Stimulated activated CD8-positive, alpha-beta memory T cell treated with anti-CD3 and anti-CD28 coated beads, Interleukin-4, amount 100 ng/mL, for 24 hours (primary cell): ENCODE measurements at places on chromosomes 6 and 20.

DNA sequence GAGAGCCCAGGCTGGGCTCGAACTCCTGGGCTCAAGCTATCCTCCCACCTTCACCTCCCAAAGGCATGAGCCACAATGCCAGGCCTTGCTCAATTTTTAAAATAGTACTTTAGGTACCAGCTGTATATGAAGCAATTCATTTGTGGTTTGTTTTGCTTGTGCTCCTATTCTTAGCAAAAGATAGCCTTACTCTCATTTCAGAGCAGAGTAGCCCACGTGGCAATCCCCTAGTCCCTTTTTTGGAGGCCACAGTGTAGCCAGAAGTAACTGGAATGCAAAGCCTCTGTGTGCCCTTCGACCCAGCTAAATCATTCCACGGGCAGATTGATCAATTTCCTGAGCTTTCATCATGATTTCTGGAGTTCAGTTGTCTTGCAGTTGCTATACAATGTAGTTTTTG is 372.2 kb downstream of the NRN1 start:
- DNase-seq, result no peak

GRCh38 chr6:143754204-143754603 is 76.4 kb downstream of the PHACTR2 start:
- no peak for DNase-seq

GRCh38 chr20:2314759-2315439 is 19.1 kb downstream of the TGM3 start:
- DNase-seq, result no peak

- DNase-seq, result no peak
Measured at GRCh38 chr20:54107600-54108325, 37.4 kb upstream of the BCAS1 start.

GRCh38 chr6:101722991-101723579 is 329.6 kb downstream of the GRIK2 start:
- no peak for DNase-seq

DNA sequence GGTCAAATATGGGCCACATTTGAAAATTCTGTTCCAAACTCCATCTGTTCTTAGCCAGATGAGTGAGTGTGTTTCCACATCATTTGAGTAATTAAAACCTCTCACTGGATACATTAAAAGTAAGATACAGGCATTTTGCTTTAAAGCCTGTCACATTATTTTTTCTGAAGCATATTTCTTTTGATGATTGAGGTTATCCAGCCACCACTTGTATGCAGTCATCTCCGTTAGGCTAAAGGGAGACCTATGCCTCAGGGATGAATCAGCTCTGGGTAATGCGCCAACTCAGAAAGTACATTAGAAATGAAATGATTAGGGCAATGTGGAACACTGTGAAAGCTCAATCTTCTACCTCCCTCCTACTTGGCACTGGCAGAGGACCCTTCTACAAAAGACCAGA is 90.7 kb downstream of the SNAP25 start:
- no peak for DNase-seq

- DNase-seq, result no peak
Measured at GRCh38 chr20:15619341-15619740, 953.9 kb downstream of the KIF16B start.

GRCh38 chr6:135301304-135301703 is 120.2 kb downstream of the MYB start:
- DNase-seq, result no peak

DNA sequence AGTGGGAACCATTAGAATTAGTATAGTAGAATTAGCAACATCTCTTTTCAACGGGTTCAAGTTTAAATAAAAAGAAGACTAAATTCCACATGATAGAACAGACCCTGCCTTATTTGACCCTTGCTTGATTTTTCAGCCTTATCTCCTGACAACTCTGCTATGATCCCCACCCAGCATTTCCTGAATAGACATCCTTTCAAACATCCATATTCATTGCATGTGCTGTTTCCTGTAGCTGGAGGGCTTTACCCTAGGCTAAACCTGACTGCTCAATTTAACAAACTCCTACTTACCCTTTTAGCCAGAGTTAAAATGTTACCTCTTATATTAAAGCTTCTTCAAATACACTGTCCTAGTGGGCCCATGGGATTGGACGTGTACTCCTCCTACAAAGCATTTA is 594.8 kb upstream of the ARID1B start:
- no peak for DNase-seq

- no peak for DNase-seq
Measured at GRCh38 chr20:48209102-48209501, 423.8 kb upstream of the SULF2 start.

DNA sequence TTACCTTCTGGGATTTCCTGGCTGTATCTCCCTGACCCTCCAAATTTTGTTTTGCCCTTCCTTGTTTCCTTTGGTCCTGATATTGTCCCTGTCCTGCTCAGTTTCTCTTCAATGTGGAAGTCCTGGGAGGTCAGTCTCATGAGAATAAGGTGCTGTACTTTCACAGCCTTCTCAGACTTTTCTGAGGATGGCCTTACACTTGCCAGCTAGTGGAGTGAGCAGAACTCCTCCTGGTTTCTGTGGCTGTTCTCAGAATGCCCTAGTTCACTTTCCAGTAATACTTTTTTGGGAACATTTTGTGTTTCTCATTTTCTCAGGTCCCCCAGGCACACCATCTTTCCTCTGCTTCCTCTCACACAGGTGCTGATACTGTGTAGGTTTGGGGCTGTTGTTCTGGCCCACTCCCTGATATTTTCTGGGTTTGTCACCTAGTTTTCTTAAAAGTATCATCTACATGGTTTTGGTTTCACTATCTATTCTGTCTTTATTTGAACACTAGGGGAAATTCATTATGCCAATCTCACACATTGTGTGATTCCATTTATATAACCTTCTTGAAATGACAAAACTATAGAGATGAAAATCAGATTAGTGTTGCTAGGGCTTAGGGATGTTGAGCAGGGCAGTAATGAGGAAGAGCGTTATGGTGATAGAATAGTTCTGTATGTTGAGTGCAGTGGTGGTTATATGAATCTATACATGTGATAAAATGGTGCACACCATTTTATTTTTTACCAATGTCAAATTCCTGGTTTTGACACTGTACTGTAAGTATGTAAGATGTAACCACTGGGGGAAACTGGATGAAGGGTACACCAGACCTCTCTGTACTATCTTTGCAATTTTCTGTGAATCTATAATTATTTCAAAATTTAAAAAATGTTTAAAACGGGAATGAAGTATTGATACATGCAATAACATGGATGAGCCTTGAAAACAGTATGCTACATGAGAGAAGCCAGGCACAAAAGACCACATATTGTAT is 27.2 kb upstream of the BRPF3 start:
- DNase-seq, result no peak

DNA sequence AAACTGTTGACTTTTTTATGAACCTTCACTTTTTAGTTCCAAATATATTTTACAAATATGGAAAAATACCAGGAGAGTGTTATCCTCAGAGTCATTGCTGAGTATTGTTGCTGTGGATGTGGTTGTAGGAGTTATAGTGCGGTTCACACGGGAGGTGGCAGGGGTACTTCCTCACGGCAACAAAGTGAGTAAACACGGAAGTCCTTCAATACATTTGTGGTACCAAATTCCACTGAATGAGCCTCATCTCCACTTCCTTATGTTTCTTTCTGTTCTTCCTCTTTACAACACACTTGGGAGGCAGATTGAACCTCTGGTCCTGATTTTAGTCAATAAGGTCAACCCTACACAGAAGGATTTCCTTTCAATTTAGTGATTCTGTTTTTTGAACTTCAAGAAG is 371.8 kb downstream of the BTBD3 start:
- no peak for DNase-seq

- no peak for DNase-seq
Measured at GRCh38 chr6:25366903-25367545, 87.8 kb downstream of the CARMIL1 start.

GRCh38 chr6:162856885-162857284 is 129.1 kb downstream of the PACRG start:
- no peak for DNase-seq

- DNase-seq, result no peak
Measured at GRCh38 chr6:149026530-149026942, 279.7 kb downstream of the UST start.

DNA sequence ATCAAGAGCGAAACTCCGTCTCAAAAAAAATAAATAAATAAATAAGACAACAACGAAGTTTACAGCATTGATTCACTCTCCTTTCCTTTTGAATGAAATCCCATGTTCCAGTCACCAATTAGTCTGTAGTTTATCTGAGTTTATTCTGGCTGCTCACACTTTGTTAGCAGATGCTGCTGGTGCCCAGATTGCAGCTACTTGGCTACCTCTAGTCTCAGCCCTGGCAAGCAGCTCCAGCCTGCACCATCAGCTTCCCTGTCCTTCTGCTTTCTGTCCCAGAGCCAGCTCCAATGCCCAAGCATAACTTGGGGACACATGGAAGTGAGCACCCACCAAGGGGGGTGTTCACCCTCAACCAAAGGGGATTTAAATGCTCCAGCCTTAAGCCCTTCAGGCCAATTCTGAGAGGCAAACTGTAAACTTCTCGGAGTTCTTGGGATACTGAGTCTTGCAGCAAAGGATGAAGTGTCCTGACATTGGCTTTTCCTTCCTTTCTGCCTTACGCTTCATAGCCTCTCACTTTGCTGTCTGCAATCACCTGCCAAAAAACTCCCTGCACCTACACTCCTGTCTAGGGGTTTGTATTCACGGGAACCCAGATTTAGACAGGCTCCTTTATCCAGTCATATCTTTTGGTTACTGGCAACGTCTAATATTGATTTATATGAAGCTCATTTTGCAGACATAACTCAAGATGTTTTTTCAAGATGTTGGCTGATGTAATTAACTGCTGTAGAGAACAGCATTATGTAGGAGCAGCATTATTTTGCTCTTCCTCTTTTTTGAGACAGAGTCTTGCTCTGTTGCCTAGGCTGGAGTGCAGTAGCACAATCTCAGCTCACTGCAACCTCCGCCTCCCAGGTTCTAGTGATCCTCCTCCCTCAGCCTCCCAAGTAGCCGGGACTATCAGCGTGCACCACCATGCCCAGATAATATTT is 9.8 kb upstream of the TASP1 start:
- no peak for DNase-seq

DNA sequence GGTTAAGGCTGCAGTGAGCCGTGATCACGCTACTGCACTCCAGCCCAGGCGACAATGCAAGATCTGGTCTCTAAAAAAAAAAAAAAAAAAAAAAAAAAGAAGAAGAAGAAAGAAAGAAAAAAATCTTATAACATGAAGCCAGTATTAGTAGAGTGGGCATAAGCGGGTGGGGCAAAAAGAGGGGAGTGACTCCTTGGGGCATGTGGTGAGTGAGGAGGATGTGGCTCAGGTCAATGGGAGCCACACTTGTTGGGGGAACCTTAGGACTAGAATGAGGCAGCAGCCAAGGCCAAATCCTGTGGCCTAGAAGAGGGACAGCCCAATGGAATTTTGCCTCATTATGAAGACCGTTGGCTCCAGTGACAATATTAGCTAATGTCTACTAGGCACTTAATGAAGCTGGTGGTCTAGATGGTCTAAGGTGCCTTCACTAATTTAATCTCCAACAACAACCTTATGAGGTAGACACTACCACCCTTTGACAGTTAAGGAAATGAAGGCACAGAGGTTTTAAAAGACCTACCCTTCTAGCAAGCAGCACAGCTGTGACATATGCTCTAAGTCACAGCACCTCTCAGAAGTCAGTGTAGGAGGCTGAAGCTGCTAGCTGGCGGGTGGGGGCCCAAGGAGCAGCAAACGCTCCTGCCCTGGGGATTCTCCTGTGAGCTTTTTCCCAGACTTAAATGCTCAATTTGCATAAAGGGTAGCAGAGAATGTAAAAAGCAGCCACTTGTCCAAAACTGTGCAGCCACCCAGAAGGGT is 23.6 kb upstream of the ARMC12 start:
- no peak for DNase-seq

DNA sequence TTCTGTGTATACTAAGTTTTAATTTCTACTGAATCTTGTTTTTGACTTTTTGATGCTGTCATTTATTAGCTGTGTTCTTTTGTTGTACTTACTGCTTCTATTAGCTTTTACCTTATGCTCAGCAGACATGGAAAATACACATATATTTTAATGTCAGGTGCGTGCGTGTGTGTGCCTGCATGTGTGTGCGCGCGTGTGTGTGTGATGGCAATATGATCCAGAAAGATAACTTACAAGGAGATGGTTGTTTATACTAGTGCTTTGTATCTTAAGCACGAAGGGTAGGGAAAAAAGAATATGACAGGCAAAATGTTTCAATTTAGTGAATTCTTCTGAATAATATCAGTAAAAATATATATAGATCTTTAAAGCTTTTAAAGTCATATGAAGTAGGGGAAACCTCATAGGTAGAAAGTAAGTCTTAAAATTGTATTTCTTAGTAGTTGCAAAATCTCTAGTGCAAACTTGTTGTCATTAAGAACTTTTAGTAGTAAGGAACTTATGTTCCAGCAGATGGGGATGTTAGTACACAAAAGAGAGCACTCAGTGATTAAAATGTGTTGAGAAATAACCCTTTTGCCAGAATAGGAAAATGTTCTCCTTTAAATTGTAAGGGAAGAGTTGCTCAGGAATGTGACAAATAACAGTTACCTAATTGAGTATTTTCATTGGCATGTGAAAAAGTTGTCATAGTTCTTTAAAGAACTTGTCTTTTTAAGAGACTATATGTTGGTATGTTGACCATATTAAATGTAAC is 13.2 kb downstream of the QKI start:
- no peak for DNase-seq

DNA sequence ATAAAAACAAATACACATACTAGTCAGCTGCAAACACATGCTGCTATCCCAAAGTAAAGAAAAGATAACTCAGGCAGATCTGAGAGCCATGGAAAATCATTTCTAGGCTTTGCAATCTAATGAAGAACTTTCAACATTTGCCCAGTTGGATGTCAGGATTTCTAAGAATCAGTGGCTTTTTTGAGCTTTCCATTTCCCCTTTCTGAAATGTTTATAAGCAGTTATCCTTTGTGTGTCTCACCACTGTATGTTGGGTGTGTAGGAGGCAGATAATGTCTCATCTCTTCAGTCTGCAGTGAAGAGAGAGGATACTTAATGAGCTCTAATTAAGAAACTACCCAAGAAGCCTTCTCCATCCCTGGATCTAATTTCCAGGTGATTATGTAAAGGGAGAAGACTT is 43.6 kb downstream of the RGS17 start:
- DNase-seq, result no peak

DNA sequence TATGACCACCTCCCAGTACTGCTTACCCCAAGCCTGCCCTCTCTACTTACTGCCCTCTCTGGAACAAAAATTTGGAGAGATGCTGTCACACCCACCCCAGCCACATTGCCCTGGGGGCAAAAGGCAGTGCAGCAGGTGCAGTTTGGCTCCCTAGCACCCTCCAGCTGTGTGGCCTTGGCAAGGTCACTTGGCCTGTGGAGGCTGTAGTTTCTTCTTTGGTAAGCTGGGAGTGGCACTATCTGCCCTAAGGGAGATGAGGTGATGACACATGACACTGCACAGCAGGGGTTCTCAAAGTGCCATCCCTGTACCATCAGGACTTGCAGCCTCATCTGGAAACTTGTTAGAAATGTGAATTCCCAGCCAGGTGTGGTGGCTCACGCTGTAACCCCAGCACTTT is 44.8 kb downstream of the TAF8 start:
- no peak for DNase-seq
